Activated naive CD8-positive, alpha-beta T cell treated with anti-CD3 and anti-CD28 coated beads, Interleukin-2, amount 10 ng/mL, durations not matched to agents 7 days and 5 days (primary cell): ENCODE measurements at places on chromosomes 11 and 22. TPM values are rescaled to one million over a fixed set of nuclear protein-coding genes. Genes with fewer than 3 reads are reported as not detected.

GGT1 gene
- total RNA-seq, result 25.4 TPM

GRCh38 chr11:74057249-74058151 is 48.6 kb upstream of the UCP3 start:
- no peak overlapping the region for H3K27ac ChIP-seq
- DNase-seq, result no peak

- H3K36me3 ChIP-seq, result peaks cover 34% of the 10 kb centered on the region
- H3K27me3 ChIP-seq, result no peaks in the 10 kb centered on the region
- peaks cover 45% of the 10 kb centered on the region for H3K4me1 ChIP-seq
- DNase-seq, result no peak
Measured at GRCh38 chr11:61004180-61004611, 32.7 kb downstream of the CD6 start.

DNA sequence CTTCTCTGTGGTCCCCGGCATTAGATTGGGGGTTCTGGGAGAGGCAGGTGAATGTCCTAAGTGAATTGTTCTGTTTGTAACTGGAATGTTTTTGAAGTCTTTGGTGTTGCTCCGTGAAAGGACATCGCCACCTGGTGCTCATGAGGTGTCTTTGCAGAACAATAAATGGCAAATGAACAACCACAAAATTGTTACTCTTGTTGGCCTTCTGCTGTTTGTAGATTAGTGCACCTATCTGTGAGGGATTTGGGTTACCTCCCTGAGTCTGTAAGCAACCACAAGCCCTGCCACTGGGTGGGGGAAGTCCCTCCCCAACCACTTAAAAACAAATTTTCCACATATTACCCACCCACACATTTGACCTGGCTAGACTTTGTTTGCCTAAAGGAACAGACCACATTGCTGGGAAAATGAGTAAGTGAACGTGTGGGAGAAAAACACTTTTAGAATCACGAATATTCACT is 4.7 kb downstream of the MPEG1 start:
- H3K4me1 ChIP-seq, result peaks cover 7% of the 10 kb centered on the region
- no peak overlapping the region for H3K27ac ChIP-seq
- H3K27me3 ChIP-seq, result peaks cover 12% of the 10 kb centered on the region
- H3K36me3 ChIP-seq, result no peaks in the 10 kb centered on the region
- DNase-seq, result no peak
